ENCODE measurements at places on chromosomes 3 and 15. TPM values are rescaled to one million over a fixed set of nuclear protein-coding genes. Genes with fewer than 3 reads are reported as not detected.

TMEM40 gene
- not detected for total RNA-seq

FEZF2 gene
- not detected for total RNA-seq

DNAJA4 gene
- total RNA-seq = 18.6 TPM

CFAP100 gene
- 0.44 TPM for total RNA-seq

TGM5 gene
- total RNA-seq = not detected
